ENCODE measurements at places on chromosomes 5 and 9.

GRCh38 chr5:951940-952596 lies 56.5 kb upstream of the NKD2 start:
- DNase-seq, result no peak

DNA sequence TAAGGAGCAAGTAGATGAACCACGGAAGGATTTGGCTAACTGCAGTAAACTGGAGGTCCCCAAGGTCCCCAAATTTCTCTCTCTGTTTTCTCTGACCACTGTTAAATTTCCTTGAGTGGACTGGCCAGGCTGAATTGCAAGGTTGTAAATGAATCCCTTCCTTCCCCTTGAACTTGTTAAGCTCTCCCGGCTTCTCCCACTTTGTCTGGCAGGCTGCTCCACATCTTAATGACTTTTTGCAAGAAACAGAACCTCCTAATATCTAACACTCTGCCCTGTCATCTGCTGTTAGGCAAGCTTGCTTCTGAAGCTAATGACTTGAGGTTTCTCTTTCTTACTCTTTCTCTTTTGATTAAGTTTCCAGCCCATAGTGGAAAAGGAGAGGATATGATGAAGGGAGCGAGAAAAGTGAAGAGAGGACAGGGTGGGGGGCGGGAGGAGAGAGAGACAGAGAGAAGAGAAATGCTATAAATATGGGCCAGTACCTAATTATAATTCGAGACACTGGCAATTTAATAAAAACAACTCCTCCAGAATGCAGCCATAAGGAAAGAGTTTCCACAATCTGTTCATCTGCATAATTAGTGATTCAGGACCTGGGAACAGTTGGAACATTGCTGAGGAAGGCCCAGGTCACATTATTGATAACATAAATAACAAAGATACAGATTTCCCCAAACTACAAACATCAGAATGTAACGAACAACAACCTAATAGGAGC lies 437.3 kb upstream of the MPDZ start:
- no peak for DNase-seq

DNA sequence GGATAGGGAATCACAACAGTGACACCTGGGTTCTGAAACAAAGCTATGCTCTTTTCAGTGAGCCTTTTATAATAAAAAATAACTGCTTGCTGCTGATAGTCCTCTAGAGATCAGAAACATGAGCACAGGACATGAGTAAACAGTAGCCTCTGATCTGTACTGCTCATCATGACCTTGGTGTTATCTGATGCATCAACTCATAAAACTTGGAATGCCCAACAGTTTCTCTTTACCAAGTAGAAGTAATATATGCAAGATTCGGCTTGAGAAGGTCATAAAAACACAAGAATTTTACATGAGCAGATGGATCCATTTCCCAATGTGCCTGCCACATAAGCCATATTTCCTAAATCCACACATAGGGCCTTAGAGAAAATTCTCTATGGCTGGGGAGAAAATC lies 318.3 kb upstream of the GRAMD2B start:
- DNase-seq, result no peak

DNA sequence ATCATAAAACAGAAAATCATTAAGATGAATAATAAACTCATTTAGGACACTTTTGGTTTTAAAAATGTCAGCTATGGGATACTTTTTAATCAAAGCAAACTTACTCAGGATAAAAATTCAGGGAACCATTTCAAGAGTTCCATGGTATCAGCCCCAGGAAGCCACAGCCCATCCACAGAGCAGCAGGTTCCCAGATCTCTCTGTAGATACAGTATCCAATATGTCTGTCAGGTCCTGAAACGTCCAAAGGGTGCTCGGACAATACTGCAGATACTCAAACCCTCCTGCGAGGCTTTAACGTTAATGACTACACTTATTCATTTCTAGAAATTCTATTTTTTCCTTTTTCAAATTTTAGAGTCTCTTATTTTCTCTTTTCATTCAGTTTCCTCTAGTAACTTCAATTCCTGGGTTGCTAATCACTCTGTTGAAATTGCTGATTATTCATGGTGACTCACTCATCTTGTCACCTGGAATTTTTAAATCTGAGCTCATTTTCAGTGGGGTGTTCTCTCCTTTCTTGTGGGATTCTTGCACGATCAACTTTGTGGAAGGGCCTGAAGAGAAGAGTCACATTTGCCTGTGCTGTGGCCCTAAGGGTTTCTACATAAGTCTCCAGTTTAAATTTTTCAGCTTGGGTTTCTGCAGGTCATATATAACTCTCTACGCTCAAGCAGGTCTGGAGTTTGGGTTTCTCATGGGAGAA lies 435.8 kb downstream of the CTNND2 start:
- DNase-seq, result no peak

DNA sequence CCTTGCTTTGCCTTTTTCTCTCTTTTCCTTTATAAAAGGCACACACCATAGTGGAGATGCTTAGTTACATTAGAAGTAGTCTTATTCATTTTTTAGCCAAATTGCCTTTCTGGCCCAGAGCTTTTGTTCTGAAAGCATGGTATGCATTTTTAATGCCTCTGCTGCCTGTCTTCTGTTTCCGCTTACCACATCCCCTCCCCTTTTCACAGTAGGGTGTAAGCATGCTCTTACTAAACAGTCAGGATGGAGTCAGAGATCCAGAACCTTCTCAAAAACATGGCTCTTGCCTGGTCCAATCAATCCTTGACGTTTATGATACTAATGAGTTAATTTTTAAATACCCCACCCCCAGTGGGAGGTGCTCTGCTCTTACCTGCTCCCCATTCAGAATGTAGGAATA lies 22.5 kb downstream of the PPP3R2 start:
- no peak for DNase-seq

DNA sequence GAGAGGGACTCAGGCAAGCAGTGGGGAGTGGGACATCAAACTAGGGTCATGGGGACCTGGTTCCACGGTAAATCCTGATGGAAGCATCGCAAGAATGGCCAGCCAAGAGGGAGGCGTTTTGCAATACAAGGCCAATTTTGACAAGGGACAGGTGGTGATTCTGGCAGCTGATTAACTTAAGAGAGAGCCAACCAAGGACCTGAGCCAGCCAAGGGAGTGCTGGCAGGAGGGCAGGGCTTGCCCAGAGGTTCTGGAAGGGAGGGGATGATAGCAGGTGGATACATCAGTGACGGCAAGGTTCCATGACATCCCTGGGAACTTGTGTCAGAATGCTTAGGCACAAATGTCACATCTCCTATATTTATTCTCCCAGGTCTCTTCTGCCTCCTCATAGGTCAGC lies 32.8 kb upstream of the PUM3 start:
- no peak for DNase-seq

- no peak for DNase-seq
These were observed 143.2 kb downstream of the PSAT1 start for GRCh38 chr9:78439866-78440830.

DNA sequence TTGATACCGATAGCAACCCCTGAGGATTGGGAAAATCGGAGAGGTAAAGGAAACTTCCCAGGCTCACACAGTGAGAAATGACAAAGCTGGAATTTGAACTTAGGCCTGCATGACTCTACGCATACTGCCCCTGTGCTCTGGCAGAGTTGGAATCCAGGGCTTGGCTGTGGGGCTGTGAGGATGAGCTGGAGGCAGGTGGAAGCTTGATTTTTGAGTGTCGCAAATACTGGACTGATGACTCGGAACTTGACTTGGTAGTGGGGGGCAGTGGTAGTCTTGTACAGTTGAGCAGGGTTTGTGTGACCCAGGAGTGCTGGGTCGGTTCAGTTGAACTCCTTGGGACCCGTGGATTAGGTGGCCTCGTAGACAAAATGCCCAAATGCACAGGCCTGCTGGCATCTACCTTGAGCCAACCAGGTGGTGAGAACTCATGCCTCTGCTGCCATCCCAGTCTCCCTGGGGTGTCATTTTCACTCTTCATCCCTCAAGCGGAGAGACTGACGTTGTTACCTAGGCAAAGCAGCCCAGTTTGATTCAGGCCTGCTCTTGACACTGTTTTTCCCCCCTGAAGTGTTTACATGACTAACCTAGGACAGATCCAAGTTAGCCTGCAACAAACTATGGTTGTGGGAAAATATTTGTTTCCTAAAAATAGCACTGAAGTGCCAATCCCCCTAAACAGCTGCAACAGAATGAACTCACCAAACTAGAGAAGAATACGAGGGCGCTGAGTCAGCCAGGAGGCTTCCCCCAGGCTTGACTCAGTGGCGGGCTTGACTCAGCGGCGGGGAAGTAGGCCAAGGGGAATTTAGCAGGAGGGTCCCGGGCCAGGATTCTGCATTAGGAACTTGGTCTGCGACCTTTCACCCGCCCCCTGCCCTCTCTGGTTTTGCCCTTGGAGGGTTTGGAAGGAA lies 45.7 kb upstream of the ORM1 start:
- no peak for DNase-seq

- no peak for DNase-seq
These were observed 18.0 kb downstream of the PLAA start for GRCh38 chr9:26928902-26929495.

- DNase-seq, result no peak
These were observed 53.9 kb upstream of the PALM2AKAP2 start for GRCh38 chr9:109726119-109726518.

DNA sequence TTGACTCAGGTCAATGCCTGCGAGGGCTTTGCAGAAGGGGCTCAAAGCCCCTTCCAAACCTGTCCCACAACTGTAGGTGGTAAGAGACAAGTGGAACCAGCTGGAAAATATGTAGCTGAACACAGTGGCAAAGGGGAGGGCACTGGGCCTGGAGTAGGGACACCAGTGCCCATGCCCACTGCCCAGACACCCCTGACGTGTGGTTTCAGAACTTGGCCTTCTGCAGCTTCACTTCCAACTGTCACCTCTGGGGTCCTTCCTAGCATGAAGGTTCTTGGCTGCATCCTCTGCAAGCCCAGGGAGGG lies 233.1 kb upstream of the IRX1 start:
- no peak for DNase-seq

- no peak for DNase-seq
These were observed 68.1 kb downstream of the GDNF start for GRCh38 chr5:37771731-37772130.

DNA sequence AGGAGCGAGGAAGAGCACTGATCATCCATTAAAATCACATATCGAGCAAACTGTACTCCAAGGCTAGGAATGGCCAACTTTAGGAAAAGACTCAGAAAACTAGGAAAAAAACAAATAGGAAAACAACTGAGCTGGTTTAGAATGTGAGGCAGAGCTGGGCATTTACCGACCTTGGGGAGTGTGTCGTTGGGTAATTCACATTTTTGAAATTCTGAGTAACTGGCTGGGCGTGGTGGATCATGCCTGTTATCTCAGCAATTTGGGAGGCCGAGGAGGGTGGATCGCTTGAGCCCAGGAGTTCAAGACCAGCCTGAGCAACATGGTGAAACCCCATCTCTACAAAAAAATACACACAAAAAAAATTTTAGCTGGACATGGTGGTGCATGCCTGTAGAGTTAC lies 70.1 kb downstream of the ZFAND5 start:
- no peak for DNase-seq

- DNase-seq, result no peak
These were observed 1.6 kb downstream of the CRAT start for GRCh38 chr9:129108805-129109536.

DNA sequence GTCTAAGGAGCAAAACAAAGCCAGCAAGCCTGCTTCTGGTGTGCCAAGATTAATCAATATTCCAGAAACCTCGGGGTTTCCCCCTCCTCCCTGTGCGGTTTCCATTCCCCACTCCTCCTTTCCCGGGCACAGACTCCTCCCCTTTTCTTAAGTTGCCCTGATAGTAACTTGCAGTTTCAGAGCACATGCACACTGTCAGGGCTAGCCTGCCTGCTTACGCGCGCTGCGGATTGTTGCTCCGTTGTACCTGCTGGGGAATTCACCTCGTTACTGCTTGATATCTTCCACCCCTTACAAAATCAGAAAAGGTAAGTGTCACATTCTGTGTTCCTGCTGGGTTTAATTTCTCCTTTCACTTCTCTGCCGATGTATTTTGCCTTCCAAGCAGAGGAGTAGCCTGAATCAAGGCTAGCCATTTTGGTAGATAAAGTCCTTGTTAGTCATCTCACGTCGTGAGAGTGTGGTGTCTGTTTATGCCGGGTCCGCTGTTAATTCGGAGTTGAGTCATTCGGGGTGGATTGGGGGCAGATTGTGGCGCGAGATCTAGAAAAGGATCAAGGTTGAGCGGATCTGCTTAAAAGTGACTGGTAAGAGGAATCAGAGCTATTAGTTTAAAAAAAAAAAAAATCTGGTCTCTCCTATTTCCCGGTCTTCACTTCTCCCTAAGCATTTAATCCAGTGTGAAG lies at the start of gene SLC1A3:
TSS of gene SLC1A3 (plus strand) at position 179 of the 686 bp plus-strand sequence. CDS start 1,818 bp downstream, outside the sequence.
- no peak for DNase-seq

DNA sequence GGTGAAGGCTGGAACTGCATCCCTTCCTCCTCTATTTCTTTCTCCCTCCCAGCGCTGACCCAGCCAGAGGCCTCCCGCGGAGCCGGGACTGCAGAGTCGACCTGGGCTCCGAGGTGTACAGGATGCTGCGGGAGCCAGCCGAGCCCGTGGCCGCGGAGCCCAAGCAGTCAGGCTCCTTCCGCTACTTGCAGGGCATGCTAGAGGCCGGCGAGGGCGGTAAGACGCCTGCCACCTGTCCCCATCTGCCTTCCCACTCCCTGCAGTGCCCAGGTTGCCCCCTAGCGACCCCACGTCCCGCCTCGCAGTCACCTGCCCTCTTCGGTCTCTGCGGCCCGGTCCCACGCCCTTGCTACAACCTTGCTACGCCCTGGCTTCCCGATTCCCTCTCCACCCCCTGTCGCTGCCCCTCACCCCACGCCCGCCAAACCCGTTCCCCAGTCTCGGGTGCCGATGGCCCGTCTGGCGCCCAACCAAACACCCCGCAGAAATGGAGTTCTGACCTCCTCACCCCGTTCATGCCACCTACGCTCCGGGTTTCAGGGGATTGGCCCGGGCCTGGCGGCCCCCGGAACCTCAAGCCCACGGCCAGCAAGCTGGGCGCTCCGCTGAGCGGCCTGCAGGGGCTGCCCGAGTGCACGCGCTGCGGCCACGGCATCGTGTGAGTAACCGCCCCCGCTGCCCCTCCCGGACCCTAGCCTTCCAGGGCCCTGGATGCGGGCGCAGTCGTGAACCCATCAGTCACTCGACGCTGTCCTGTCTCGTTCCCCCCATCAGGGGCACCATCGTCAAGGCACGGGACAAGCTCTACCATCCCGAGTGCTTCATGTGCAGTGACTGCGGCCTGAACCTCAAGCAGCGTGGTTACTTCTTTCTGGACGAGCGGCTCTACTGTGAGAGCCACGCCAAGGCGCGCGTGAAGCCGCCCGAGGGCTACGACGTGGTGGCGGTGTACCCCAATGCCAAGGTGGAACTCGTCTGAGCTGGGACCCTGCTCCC lies 14.1 kb downstream of the PDLIM4 start:
- DNase-seq, result no peak

- DNase-seq, result no peak
These were observed 20.2 kb upstream of the EGFL7 start for GRCh38 chr9:136642439-136642921.

GRCh38 chr9:111232997-111233790 lies 96.8 kb downstream of the OR2K2 start:
- DNase-seq, result no peak

All from activated CD4-positive, alpha-beta T cell treated with anti-CD3 and anti-CD28 coated beads for 4 hours (primary cell).